ENCODE measurements at places on chromosomes 2 and 18. TPM values are rescaled to one million over a fixed set of nuclear protein-coding genes. Genes with fewer than 3 reads are reported as not detected.

GRCh38 chr2:124639524-124639923 lies 614.4 kb downstream of the CNTNAP5 start:
- DNase-seq: no peak
- no peaks in the 10 kb centered on the region for H3K4me1 ChIP-seq
- H3K4me3 ChIP-seq: no peak overlapping the region
- no peaks in the 10 kb centered on the region for H3K36me3 ChIP-seq
- H3K27ac ChIP-seq: no peak overlapping the region

DNA sequence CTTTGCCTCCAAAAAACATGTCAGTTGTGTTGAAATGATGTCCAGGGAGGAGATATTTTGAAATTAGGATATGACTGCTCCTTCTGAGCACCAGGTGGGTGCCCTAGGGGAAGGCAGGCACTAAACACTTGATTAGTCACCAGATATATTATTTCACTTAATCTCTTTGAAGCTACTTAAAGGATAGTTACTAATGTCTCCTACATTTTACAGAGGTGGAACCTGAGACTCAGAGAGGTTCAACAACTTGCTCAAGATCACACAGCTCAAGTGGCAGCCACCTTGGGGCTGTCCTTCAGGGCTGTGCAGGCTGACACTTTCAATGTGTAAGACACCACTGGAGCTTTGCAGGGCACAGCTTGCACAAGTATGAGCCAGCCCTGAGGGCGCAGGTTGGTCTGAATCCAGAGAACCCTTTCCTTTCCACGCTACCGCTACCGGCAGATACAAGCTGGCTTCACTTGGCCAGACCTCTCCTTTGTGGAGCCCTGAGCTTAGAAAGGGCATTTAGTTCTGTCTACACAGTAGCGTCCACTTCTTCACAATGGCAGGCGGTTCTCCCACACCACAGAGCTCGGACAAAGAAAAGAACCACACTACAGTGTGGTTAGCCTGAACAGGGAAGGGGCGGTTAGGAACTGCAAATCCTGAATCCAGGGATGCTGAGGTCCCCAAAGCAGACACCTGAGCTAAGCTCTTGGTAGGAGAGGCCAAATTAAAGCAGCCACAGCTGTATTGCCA lies 16.4 kb downstream of the ALPK2 start:
- no peak overlapping the region for H3K4me3 ChIP-seq
- H3K36me3 ChIP-seq: peaks cover 2% of the 10 kb centered on the region

- H3K4me3 ChIP-seq: no peak overlapping the region
- H3K36me3 ChIP-seq: peaks cover 15% of the 10 kb centered on the region
- peaks cover 30% of the 10 kb centered on the region for H3K4me1 ChIP-seq
- H3K27me3 ChIP-seq: no peaks in the 10 kb centered on the region
Measured at GRCh38 chr18:75238100-75238499, 27.5 kb downstream of the TSHZ1 start.

Gene CSRNP3
- total RNA-seq: not detected

- peaks cover 4% of the 10 kb centered on the region for H3K4me1 ChIP-seq
- no peak overlapping the region for H3K4me3 ChIP-seq
- H3K27ac ChIP-seq: no peak overlapping the region
- no peaks in the 10 kb centered on the region for H3K27me3 ChIP-seq
Measured at GRCh38 chr18:58124475-58124874, 80.4 kb downstream of the NEDD4L start.

DNA sequence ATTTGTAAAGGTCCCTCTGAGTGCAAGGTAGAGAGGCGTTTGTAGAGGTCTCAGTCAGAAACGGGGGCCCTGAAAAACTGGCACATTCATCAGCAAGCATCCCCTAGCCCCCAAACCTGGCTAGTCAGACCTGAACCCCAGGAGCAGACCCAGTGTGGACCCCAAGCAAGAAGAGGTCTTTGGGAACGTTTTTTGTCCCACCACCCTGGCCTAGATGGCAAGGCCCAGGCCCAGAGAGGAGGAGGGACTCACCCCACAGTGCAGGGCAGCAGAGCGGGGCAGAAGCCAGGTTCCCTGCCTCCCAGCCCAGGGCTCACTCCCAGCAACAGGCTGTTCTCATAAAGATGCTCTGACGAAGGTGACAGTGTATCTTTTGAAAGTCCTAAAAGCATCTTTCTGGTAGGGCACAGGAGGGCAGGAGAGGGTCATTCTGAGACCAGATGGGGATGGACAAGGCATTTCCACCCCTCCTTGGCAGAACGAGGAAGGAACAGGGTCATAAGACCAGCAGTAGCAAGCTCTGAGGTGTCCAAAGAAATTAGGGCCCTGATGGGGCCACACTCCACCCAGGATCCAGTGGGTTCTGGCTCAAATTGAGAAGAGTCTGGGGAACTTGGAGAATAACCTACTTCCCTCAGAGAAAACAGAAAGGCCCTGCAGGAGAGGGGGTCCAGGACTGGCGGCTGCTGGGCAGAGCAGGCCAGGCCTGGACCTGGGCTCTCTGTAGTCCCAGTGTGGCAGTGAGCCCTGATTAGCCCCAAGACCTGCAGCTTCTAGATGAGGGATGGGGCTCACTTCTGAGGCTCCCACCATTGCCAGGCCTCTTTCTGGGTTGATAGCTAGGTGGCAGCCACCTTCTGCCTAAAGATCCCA lies 18.2 kb downstream of the ADRA2B start:
- peaks cover 3% of the 10 kb centered on the region for H3K27me3 ChIP-seq
- H3K27ac ChIP-seq: no peak overlapping the region
- no peaks in the 10 kb centered on the region for H3K36me3 ChIP-seq
- no peak overlapping the region for H3K4me3 ChIP-seq
- H3K4me1 ChIP-seq: no peaks in the 10 kb centered on the region

Gene CHAC2
- 20.4 TPM for total RNA-seq

DNA sequence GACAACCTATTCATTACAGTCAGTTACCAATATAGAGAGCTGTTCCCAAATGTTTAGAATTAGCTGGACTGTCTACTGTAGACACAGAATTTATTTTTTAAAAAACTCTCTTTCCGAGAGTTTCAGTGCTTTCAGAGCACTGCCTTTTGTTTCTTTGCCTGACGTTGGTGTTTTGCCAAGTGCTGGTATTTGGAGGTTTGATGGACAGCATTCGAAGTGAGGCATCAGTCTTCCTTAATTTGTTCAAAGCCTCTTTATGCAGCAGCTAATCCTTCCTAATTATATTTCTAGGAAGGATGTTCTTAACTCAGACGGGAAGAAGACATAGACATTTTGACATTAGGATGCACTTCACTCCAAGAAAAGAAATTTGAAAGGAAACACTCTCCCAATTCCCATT lies 83.2 kb downstream of the LTBP1 start:
- no peak overlapping the region for H3K27ac ChIP-seq
- no peaks in the 10 kb centered on the region for H3K36me3 ChIP-seq
- DNase-seq: no peak
- no peak overlapping the region for H3K4me3 ChIP-seq
- peaks cover 2% of the 10 kb centered on the region for H3K27me3 ChIP-seq

- peaks cover 8% of the 10 kb centered on the region for H3K4me1 ChIP-seq
- no peaks in the 10 kb centered on the region for H3K27me3 ChIP-seq
- no peaks in the 10 kb centered on the region for H3K36me3 ChIP-seq
- H3K4me3 ChIP-seq: no peak overlapping the region
- H3K27ac ChIP-seq: no peak overlapping the region
Measured at GRCh38 chr18:23494992-23495391, 8.3 kb upstream of the RMC1 start.

GRCh38 chr2:27212626-27213471 lies 781 bp upstream of the SLC5A6 start:
- H3K36me3 ChIP-seq: peaks cover 43% of the 10 kb centered on the region
- DNase-seq: peak; percentile 66
- peaks cover 40% of the 10 kb centered on the region for H3K4me1 ChIP-seq
- peak overlapping the region; percentile 99 for H3K27ac ChIP-seq

- H3K36me3 ChIP-seq: no peaks in the 10 kb centered on the region
- H3K4me3 ChIP-seq: peak overlapping the region; percentile 25
- peak overlapping the region; percentile 87 for H3K27ac ChIP-seq
- no peaks in the 10 kb centered on the region for H3K27me3 ChIP-seq
- peaks cover 47% of the 10 kb centered on the region for H3K4me1 ChIP-seq
Measured at GRCh38 chr2:161078211-161078539, 82.1 kb upstream of the TANK start.

DNA sequence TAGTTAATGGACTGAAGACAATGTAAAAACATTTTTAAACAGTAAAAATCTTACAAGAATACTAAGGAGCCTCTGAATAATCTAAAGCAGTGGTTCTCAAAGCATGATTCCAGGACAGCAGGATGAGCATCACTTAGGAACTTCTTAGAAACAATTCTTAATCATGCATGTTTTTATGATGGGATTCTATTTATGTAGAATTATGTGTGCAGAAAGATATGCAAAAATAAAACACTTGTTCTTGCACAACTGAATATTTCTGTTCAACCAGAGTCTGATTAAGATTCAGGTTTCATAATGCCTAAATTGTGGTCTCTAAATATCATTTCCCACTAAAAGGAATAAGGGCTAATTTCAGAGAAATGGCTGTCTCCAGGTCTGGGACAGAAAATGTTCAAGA lies 69.2 kb upstream of the MTIF2 start:
- no peaks in the 10 kb centered on the region for H3K4me1 ChIP-seq
- no peak overlapping the region for H3K27ac ChIP-seq
- no peaks in the 10 kb centered on the region for H3K36me3 ChIP-seq
- H3K4me3 ChIP-seq: no peak overlapping the region
- H3K27me3 ChIP-seq: no peaks in the 10 kb centered on the region

DNA sequence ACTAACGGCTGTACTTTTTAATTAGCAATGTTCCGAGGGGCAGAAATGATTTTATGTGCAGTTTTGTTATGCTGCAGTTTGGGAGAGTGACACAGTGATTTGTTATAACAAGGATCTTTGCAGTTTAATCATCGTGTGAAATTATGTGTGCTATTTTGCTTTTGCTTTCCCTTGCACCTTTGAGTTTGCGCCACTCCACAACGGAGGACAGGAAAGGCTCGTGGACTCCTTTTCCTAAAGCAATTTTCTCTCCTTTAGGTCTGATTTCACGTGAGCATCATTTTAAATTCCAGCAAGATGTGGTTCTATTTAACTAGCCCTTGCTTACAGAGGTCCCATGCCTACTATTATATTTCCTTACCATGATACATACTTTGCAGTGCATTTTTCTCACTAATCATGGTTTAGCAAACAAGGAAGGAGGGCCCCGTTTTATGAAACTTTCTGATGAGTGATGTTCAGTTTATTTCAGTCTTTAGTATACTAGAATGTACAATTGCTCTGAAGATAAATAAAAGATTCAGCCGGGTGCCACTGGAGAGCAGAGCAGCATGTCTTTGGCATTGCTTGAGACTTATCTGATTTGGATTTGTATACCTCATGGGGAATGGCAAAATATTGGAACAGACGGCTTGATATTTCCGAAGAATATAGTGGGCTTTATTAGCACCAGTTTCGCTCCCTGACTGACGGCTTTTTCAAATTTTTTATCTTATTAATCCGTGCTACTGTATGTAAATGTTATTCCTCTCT lies 528.2 kb upstream of the FANCL start:
- no peak overlapping the region for H3K4me3 ChIP-seq
- peaks cover 4% of the 10 kb centered on the region for H3K27me3 ChIP-seq
- H3K27ac ChIP-seq: no peak overlapping the region
- H3K4me1 ChIP-seq: peaks cover 5% of the 10 kb centered on the region
- H3K36me3 ChIP-seq: no peaks in the 10 kb centered on the region

Gene CAPG
- 18.7 TPM for total RNA-seq
